ENCODE measurements at places on chromosomes 5 and 9.

DNA sequence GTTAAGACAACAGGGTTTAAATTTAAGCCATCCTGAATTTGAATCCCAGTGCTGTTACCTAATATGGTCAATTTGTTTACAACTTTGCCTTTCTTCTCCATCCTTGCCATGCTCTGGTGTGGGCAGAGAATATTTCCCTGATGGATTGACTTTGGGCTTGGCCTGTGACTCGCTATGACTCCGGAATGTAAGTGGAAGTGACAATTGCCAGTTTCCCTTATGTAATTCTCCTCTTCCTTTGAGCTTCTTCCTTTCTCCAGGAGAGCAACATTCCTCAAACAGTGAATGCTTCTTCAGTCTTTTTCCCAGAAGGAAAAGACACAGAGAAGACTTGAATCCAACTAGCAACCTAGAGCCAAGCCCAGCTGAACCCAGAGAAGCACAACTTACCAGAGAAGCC lies 159.1 kb downstream of the LURAP1L start:
- no peak for DNase-seq

GRCh38 chr9:108756746-108757490 lies 98.9 kb downstream of the ACTL7B start:
- no peak for DNase-seq

- DNase-seq, result peak; percentile 70
Measured at GRCh38 chr9:136267261-136268111, 21.9 kb upstream of the QSOX2 start.

DNA sequence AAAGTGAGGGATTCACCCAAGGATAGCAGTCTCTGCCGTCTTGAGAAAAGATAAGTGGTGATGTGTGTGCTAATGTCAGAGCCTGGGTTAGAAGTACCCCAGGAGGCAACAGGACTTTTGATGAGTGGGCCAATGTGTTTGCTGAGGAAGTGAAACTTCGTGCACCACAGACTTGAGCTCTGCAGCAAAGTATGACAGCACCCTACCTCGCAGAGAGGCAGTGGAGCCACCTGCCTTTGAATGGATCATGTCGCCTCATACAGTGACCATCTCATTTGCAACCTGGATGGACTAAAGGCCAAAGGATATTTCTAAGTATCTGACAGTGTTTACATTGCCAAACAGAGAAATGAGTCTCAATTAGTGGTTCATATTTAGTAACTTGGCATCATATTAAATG lies 593.9 kb upstream of the GRAMD2B start:
- DNase-seq, result no peak

DNA sequence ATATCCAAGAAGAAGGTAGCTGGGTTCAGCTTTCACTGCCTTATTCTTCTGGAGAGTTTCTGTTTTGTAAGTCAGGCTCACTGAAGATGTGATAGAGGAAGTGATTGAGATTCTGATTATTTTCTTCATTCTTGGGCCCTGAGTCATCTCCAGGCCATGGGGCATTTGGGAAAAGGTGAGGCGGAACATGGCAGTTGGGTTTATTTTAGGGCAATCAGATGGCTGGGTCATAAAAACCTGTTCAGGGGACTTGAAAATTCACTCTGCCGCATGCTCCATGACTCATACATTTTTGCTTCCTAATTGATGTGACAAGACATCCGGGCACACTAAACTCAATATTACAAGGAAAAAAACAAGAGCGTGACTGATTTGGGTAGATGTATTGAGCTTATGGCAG lies 265.7 kb upstream of the KLF4 start:
- DNase-seq, result no peak

- no peak for DNase-seq
Measured at GRCh38 chr5:178207183-178207916, 3.0 kb downstream of the HNRNPAB start.

DNA sequence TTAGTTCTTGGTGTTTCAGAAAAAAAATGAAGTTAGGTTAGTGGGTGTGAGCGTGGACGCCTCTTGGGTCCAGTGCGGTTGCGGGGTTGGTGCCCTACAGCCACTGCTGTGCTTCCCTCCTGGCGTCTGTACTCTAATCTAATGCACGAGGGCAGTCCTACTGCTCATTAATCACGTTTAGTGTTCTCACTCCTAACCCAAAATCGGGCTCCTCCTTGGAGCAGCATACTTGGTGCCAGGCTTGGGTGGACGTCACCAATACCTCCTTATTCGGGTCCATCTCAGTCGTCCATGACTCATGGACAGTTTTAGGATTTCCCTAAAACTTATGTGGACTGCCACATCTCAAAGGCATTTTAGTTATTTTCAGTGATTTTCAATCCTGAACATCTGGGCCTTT lies 41.6 kb downstream of the TRIO start:
- DNase-seq, result no peak

DNA sequence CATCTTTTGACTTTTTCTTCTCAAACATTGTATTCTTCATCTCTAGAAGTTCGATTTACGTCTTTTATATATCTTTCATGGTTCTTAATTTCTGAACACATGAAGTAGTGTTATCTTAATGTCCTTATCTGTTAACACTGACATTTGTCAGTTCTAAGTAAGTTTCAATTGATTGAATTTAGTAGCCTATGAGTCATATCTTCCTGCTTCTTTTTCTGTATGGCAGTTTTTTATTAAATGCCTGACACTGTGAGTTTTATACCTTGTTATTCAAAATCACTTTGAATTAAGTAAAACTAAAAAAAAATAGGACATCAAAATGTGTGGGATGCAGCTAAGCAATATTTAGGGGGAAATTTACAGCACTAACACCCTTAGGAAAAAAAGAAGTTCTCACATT lies 707.0 kb upstream of the ACO1 start:
- no peak for DNase-seq

GRCh38 chr5:34736445-34737115 lies 80.5 kb downstream of the RAI14 start:
- no peak for DNase-seq

DNA sequence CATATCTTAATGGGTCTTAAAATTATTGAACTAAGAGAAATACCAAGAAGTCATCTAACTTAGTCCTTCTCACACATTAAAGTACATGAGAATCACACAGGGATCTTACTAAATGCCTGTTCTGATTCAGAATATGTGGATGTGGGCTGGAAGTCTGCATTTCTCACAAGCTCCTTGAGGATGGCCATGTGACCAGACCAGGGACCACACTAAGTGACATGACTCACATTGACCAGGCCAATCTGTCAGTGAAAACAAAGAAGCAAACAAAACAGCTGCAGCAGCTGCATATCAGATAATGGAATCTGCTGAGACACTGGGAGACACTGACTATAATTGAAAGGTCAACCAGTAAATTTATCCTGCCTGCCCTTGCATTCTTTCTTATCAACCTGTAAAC lies 110.5 kb downstream of the ADAMTS12 start:
- no peak for DNase-seq

DNA sequence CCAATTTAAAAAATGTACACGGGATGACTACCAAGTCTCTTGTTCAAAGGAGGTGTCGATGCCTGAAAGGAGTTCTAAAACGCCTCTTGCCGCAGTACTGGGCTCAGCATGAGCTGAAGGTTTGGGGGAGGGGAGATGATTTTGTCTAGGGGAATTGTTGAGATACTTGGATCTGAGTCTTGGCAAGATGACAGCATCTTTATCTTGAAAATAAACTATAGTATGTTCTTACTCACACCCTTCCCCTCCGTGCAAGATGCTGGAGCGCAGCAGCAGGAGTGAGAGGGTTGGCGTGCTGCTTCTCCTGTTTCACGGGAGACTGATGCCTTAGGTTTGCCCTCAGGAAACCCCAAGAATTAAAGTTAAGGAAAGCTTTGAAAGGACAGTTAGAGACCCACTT lies 47.3 kb downstream of the FAM78A start:
- DNase-seq, result no peak

- DNase-seq, result no peak
Measured at GRCh38 chr5:76617675-76618074, 5.5 kb downstream of the F2RL2 start.

GRCh38 chr9:34994260-34994899 lies 4.8 kb downstream of the DNAJB5 start:
- no peak for DNase-seq

GRCh38 chr5:93576994-93577853 lies 3.8 kb downstream of the NR2F1-AS1 start:
- no peak for DNase-seq

- DNase-seq, result no peak
Measured at GRCh38 chr9:128175726-128176125, 15.6 kb downstream of the CIZ1 start.
